Germinal center (tissue), 1 donor: ENCODE measurements at places on chromosomes 12 and 14.

DNA sequence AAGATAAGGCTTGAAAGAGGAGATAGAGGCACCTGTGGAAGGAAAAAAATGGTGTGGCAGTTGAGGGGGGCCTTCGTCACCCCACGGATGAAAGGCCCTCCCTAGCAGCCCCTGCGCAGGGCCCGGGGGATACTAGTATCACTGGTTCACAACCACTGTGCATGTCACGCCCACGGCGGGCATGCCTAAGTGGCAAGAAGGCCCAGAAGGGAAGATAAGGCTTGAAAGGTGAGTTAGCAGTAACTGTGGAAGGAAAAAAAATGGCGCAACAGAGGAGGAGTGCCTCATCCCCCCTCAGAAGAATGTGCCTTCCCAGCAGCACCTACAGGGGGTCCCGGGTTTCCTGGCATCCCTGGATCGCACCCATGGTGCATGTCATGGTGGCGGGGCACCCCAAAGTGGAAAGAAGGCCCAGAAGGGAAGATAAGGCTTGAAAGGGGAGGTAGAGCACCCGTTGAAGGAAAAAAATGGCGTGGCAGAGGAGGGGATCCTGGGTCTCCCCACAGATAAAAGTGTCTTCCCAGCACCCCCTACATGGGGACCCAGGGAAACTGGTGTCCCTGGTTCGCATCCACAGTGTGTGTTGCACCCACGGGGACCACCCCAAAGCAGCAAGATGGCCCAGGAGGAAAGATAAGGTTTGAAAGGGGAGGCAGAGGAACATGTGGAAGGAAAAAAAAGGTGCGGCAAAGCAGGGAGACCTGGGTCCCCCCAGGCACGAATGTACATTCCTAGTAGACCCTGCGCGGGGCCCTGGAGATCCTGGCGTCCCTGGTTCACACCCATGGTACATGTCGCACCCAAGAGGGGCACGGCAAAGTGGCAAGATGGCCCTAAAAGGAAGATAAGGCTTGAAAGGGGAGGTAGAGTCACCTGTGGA, 279.2 kb downstream of the ALG10 start:
- no peak for DNase-seq

DNA sequence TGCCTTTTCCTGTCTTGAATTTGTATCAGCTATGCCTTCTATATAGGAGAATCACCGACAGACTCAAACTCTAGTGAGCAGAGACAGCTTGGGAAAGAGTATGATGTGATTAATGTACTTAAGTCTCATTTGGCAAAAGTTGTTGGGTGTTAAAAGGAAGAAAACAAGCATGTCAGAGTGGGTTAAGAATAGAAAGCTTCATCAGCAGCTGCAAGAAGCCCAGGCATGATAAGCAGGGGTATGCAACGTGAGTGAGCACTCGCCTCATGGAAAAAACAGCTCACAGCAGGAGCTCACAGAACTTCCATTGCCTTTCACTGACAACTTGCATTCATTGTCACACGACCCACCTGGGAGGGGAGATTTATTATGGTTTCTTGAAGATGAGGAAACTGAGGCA, 35.9 kb upstream of the WNK1 start:
- no peak for DNase-seq

- DNase-seq: no peak
Observed at GRCh38 chr12:63770375-63770774, 9.3 kb upstream of the RXYLT1 start.

GRCh38 chr14:70121521-70121920, 67.2 kb downstream of the SLC8A3 start:
- DNase-seq: no peak

- DNase-seq: no peak
Observed at GRCh38 chr14:94441130-94441529, 11.5 kb downstream of the SERPINA11 start.

DNA sequence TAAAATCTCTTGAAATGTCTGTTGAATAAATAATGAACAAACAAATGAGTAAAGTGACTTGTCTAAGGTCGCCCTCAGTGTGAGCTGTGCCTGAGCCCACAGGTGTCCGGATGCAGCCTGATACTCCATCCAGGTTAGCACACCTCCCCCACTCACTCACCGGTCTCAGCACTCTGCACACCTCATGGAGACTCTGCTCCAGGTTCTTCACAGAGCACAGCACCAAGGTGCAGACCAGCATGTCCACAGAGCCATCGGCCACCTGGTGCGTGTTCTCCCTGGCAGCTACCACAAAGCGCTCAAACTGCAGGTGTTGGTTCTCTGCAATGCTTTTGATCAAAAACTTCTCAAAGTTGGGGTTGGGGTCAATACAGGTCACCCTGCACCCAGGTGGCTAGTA, 4.1 kb upstream of the KRT7 start:
- no peak for DNase-seq

DNA sequence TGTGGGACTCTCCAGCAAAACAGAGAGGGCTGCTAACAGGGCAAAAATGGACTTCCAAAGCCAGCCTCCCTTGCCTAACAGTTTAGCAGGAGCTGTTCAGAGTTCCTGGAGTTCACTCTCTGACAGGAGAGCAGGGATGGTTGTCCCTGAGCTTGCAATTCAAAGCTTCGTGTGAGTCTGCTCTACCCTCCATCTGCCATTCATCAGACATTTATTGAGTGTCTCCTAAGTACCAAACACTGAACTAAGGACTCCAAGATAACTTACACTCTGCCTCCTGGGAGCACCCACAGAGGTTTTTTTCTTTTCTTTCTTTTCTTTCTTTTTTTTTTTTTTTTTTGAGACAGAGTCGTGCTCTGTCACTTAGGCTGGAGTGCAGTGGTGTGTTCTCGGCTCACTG, 28.7 kb downstream of the RHOF start:
- DNase-seq: no peak

DNA sequence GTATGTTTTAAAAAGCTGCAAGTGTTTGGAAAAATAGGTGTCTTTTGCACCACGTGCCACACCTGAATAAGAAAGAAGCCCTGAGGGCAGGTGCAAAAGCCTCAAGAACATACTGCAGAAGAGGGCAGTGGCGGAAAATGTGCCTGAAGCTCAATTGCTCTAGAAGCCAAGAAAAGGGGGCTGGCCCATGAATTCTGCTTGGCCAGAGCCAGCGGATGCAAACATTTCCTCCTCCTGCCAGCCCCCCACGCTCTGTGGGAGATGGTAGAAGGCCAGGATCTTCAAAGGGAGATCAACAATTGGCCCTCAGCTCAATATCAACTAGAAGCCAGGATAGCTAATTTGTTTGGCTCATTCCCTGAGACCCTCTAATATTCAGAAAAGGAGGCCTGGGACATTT, 80.3 kb upstream of the TMEM132D start:
- no peak for DNase-seq
